ENCODE measurements at places on chromosomes 6 and 20.

- peak; percentile 83 for DNase-seq
These were observed 15.8 kb upstream of the RNF182 start for GRCh38 chr6:13908955-13909381.

DNA sequence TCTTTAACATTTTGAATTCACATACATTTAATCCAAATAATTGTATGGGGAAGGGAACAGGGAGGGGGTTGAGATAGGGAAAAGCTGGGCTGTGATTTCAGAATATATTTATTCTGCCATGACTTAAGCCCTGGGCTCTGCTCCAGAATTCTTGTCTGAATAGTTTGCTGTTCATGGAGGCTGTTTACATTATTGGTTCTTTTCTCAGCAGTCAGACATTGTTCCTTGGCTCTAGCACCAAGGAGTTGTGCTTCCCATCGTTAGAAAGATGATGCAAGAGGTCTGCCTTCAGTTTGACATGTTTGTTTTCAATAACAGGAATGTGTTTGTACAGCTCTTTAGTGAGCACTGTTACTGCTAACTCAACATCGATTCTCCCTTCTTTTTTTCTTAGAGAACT, 198.8 kb upstream of the CDYL start:
- DNase-seq: no peak

- no peak for DNase-seq
These were observed 690 bp downstream of the NEU1 start for GRCh38 chr6:31861919-31862343.

DNA sequence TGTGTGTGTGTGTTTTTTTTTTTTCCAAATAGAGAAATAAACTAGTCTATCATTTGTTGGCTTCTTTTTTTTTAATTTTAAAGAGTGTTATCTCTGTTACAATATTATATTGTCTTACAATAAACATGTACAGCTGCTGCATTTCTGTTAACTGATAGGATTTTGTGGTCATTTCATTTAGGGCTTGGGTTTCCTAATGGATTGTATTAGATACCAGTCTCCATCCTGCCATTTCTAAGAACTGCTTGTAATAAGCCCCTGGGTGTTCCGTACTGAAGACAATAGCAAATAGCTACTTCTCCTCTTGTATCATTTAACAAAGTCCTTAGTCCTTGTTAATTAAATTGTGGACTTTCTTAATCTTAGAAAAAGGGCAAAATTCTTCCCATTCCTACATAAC, 45.7 kb downstream of the SOBP start:
- DNase-seq: no peak

All from NCI-H526 (cell line).